Hepatocyte (in vitro differentiated cells): ENCODE measurements at places on chromosomes 4 and X.

- DNase-seq: no peak
These were observed 572.9 kb upstream of the ZFP42 start for GRCh38 chr4:187422655-187423054.

DNA sequence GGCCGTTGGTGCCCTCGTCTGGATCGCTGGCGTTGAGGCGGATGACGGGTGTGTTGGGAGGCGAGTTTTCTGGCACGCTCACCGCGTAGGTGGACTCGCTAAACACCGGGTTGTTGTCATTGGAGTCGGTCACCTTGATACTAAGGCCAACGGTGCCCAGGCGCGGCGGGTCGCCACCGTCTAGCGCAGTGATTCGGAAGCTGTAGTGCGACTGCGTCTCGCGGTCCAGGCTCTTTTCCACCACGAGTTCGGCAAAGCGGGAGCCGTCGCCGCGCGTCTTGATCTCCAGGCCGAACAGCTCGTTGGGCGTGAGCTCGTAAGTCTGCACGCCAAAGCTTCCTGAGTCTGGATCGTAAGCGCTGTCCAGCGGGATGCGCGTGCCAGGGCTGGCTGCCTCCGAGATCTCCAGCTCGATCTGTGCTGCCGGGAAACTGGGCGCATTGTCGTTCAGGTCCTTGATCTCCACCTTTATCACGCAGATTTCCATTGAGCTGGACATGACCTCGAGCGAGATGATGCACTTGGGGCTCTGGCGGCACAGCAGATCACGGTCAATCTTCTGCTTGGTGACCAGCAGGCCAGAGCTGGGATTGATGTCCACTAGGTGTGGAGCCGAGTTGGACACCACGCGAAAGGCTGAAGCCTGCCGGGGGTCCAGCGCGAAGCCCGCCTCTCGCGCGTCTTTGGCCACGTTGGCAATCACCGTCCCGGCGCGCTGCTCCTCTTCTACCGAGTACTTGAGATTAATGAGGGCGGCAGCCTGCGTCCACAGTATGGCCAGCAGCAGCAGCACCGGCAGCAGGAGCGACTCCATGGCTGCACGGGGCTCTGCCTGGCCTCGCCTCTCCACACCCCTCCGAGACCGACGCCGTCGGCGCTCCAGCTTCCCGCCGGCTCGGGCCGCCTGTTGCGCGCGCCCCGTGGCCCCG, 2.0 kb downstream of the PCDH19 start:
- no peak for DNase-seq

GRCh38 chr4:102343964-102344519, 1.2 kb downstream of the SLC39A8 start:
- DNase-seq: peak; percentile 76

GRCh38 chrX:107000013-107000515, at the start of gene MORC4:
TSS of gene MORC4 (minus strand) at chrX:107000212. CDS start at chrX:106999969, 243 bp downstream.
- DNase-seq: peak; percentile 85

DNA sequence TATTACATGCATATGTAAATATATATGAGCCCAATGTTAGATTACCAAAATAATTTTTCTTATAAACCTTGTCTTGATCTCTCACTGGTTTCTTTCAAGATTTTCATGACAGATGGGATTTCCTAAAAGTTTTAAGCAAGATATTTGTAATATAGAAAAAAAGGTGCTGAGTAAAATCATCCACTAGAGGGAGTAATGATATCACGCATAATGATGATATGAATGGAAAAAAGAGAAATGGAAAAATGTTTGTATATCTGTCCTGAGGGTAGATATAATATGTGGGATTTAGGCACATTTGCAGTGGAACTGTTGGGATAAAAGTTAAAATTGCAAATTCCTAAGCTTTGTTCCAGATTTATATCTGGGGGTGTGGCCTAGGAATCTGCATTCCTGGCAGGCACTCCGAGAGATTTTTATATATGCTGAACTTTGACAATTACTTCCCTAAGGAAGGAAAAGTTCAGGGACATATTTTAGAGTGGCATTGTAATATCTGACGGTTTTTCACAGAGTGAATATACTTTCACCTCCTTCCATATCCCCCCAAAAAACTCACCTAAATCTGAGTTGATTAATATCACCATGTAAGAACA, 60.5 kb downstream of the TMA16 start:
- peak; percentile 38 for DNase-seq

- no peak for DNase-seq
These were observed 52.0 kb downstream of the MID1 start for GRCh38 chrX:10568428-10568827.

DNA sequence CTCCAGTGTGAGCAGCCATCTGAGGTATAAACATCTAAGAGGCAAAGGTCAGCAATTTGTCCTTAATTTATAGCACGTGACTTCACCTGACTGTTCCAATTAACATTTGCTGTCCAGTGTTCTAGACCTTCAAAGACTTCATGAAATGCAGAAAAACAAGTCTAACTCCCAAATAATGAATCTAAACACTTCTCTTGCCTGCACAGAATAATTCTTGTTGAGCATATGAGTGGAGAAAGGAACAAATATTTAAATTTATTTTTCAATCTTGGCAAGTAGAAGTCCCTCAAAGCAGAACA, 12.0 kb downstream of the RFC1 start:
- peak; percentile 12 for DNase-seq

DNA sequence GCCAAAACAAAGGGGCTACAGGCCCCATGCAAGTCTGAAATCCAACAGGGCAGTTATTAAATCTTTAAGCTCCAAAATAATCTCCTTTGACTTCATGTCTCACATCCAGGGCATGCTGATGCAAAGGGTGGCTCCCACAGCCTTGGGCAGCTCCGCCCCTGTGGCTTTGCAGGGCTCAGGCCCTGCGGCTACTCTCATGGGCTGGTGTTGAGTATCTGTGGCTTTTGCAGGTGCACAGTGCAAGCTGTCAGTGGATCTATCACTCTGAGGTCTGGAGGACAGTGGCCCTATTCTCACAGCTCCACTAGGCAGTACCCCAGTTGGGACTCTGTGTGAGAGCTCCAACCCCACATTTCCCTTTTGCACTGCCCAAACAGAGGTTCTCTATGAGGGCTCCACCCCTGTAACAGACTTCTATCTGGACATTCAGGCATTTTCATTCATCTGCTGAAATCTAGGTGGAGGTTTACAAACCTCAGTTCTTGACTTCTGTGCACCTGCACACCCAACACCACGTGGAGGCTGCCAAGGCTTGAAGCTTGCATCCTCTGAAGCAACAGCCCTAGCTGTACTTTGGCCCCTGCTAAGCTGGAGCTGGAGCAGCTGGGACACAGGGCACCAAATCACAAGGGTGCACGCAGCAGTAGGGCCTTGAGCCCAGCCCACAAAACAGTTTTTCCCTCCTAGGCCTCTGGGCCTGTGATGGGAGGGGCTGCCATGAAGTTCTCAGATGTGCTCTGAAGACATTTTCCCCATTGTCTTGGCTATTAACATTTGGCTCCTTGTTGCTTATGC, 154.8 kb upstream of the PDE5A start:
- DNase-seq: no peak

- no peak for DNase-seq
These were observed 1077.8 kb downstream of the ARAP2 start for GRCh38 chr4:35166466-35166865.

- no peak for DNase-seq
These were observed 65.7 kb downstream of the SHROOM2 start for GRCh38 chrX:9851890-9852289.

GRCh38 chr4:76486588-76487276, 51.7 kb downstream of the SHROOM3 start:
- DNase-seq: no peak

DNA sequence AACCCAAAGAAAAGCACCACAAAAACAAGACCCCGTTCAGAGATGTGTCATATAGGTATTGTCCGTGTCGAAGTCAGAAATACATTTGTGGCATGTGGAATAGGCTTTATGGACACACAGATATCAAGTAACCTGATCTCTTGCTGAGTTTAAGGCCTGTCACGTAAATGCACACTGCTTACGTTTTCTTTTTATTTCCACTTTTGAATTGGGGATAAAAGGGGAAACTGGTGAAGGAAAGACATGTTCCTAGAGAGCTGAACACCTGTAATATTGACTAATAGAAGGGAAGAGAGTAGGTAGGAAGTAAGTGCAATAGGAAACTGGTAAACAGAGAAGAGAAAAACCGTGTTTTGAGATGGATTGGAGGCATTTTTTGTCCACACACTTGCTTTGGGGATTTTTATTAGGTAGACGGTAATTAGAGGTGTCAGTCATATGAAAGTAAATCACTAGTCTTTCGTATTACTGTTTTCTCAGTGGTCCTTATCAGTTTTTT, 24.9 kb downstream of the TMEM131L start:
- no peak for DNase-seq

GRCh38 chrX:19728915-19729314, 158.5 kb downstream of the SH3KBP1 start:
- DNase-seq: no peak
